Endodermal cell (in vitro differentiated cells): ENCODE measurements at places on chromosomes 16 and 17. TPM values are rescaled to one million over a fixed set of nuclear protein-coding genes. Genes with fewer than 3 reads are reported as not detected.

Gene ASIC2
- total RNA-seq = 1.7 to 3.3 TPM (median 3.3 TPM) in 3 replicates

DNA sequence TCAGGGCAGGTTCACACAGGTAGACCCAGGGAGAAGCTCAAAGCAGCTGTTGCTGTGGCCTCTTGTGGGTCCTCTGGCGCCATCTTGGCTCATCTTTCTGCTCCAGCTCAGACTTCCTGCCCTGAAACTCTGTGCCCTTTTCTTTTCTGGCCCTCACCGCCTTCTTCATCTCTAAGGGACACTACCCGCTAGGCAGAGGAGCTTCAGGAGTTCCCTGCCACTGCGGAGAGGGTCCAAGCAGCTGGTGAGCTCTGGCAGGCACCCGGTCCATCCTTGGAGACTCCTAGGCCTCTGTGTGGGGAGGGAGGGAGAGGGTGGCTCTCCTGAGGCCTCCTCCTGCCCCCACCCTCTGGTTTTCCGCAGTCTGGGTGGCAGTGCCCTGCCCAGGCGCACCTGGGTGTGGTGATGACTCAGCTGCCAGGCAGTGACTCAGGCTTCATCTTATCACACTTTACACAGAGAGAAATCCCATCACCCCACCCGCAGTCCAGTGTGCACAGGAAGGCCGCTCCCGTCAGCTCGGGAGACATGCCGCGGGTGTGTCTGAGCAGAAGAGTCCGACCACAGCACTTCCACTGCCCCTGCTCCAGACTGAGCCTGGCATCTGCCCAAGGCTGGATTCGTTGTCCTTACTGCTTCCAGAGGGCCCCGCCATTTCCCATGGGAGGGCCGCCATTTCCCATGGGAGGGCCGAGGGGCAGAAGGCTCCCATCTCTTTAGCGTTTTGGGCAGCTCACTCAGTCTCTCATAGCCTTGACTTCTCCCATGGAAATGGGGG is 7.3 kb downstream of the NT5C start:
- DNase-seq = no peak

DNA sequence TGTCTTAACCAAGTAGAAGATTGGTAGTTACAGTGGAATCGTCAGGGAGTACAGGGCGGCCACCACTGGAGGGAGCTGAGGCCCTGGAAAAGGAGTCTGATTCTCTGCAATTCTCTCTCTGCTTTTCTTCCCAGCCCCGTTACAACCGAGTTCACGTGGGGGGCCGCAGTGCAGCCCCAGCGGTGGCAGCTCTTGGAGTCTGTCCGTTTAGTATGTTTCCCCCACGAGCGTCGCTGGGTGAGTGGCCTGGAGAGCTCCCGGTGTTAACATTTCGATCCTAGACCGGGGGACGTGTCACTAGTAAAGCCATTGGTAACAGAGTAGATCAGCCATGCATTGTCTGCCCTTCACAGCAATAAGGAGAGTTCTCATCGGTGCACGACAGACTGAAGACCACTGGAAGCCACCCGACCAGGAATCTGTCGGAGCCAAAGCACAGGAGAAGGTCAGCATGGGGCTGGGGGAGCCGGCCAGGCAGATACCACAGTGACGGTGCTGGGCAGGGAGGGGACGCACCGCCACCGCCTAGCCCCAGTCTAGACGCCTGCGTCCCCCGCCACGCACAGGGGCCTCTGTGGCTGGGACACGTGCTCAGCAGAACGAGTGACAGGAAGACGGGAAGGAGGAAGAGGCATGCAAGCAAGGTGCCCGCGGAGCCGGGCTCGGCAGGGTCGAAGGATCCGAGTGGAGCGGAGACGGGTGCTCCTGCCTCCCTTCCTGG is 15.7 kb downstream of the SLC16A3 start:
- peak; percentile 73 for DNase-seq

GRCh38 chr17:4541328-4542002 is 13.7 kb downstream of the MYBBP1A start:
- no peak for DNase-seq

DNA sequence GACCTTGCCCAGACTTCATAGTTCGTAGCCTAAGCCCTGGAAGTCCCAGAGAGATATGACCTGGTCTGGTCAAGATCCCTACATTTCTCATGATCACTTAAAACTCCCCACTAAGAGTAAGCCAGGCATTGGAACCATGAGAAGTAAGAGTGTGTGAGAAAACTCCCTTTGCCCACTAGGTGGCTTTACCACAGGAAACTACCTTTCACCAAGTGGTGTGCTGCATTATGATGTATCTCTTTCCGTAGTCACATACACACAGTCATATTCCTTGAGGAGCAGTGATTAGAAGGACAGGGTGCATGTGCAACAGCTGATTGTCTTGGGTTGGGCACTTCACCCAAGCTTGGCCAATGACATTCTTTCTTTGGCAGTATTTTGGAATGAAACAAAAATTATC is 639.3 kb downstream of the KCNJ2 start:
- DNase-seq = peak; percentile 50
